ENCODE measurements at places on chromosomes 2 and 18. TPM values are rescaled to one million over a fixed set of nuclear protein-coding genes. Genes with fewer than 3 reads are reported as not detected.

The FSIP2 gene
- total RNA-seq = 2.3 TPM

The CACNB4 gene
- 14.5 TPM for total RNA-seq

The COL6A3 gene
- total RNA-seq = 60.2 TPM

The DSG1 gene
- 1,743 TPM for total RNA-seq

The RAB1A gene
- total RNA-seq = 67.4 TPM

The RHBDD1 gene
- total RNA-seq = 22.0 TPM

The SEPTIN2 gene
- total RNA-seq = 171 TPM

The PARD6G gene
- 79.1 TPM for total RNA-seq

The CENPA gene
- total RNA-seq = 3.9 TPM

The DPP10 gene
- total RNA-seq = not detected

The SCN3A gene
- 0.97 TPM for total RNA-seq

The LCT gene
- not detected for total RNA-seq

The UBXN2A gene
- total RNA-seq = 10.8 TPM

The HADHB gene
- 223 TPM for total RNA-seq

The SAG gene
- not detected for total RNA-seq

The RAB6C gene
- total RNA-seq = not detected

The PEX13 gene
- 39.2 TPM for total RNA-seq

The GPR55 gene
- total RNA-seq = not detected

The RTTN gene
- 9.0 TPM for total RNA-seq

The SKOR2 gene
- not detected for total RNA-seq

The ANKAR gene
- total RNA-seq = 7.3 TPM

The PROM2 gene
- total RNA-seq = 96.8 TPM

The CD302 gene
- 18.2 TPM for total RNA-seq

The VWA3B gene
- total RNA-seq = not detected

The AKAIN1 gene
- not detected for total RNA-seq

The EVX2 gene
- not detected for total RNA-seq

The CELF4 gene
- not detected for total RNA-seq

The SLC1A4 gene
- 39.5 TPM for total RNA-seq

The FMNL2 gene
- total RNA-seq = 16.2 TPM

The G6PC2 gene
- total RNA-seq = not detected

The MOGAT1 gene
- total RNA-seq = not detected

The EVA1A gene
- 11.4 TPM for total RNA-seq

The LRP2 gene
- total RNA-seq = 0.08 TPM

The CRYGD gene
- not detected for total RNA-seq

The ARL5A gene
- 99.4 TPM for total RNA-seq

The ARHGAP28 gene
- total RNA-seq = 7.9 TPM

The TEKT4 gene
- not detected for total RNA-seq

The ICA1L gene
- 0.85 TPM for total RNA-seq

The RAD51AP2 gene
- 0.89 TPM for total RNA-seq

The ACKR3 gene
- 32.6 TPM for total RNA-seq

The SIX3 gene
- total RNA-seq = not detected

The BOLL gene
- total RNA-seq = not detected

The GCFC2 gene
- total RNA-seq = 37.7 TPM

The KANSL1L gene
- total RNA-seq = 18.0 TPM

The ATG4B gene
- total RNA-seq = 90.4 TPM

The SH3YL1 gene
- total RNA-seq = 118 TPM

The C1QL2 gene
- not detected for total RNA-seq

The TEX44 gene
- total RNA-seq = not detected

The CREG2 gene
- 0.17 TPM for total RNA-seq

The HOXD9 gene
- total RNA-seq = not detected

Measured in suprapubic skin (tissue), 4 donors.